ENCODE measurements at places on chromosomes 6 and 20. TPM values are rescaled to one million over a fixed set of nuclear protein-coding genes. Genes with fewer than 3 reads are reported as not detected.

The RSPO4 gene
- total RNA-seq, result not detected

The ADGRG6 gene
- total RNA-seq, result 84.6 TPM

The NPBWR2 gene
- total RNA-seq, result not detected

The TXLNB gene
- total RNA-seq, result 0.07 TPM

The TREML2 gene
- not detected for total RNA-seq

The TRIM40 gene
- 0.29 TPM for total RNA-seq

The ZFP57 gene
- total RNA-seq, result 0.83 TPM

The LY6G6C gene
- total RNA-seq, result not detected

The HLA-G gene
- total RNA-seq, result 0.45 TPM

The VIP gene
- total RNA-seq, result not detected

All from Calu3 (cell line).